ENCODE measurements at places on chromosomes 7 and 10.

DNA sequence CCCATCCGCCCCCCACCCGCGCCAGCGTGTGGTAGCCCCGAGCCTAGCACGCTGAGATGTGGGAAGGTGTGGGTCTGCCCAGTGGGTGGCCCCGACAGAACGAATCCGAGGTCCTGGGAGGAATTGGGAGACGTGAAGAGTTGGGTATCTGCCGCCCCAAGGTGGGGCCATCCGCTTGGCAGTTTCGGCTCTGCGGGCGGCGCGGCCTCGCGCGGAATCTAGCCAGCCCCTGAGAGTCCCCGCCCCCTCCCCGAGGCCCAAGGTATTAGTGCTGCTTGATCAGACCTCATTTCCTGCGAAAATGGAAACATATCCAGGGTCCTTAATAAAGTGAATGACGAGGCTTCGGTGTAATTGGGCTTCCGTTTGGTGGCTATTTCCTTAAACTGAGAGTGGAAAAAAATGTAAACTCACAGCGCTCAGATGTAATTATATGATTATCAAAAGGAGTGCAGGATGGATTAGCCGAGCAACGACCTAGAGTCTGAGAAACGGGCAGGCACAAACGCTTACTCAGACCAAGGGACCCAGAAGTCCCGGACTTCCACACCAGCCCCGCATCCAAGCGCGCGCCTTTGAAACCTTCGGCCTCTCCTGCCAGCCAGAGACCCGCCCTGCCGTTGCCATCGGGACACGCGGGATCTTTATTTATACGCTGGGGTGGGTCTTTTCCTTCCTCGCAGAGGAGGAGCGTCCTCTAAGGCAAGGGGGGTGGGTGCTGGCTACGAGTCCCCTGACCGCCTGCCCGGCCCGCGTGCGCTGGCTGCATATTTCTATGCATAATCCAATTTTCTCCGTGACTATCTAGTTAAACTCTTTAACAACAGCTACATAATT lies 12.8 kb downstream of the LBX1 start:
- DNase-seq: peak; percentile 22

DNA sequence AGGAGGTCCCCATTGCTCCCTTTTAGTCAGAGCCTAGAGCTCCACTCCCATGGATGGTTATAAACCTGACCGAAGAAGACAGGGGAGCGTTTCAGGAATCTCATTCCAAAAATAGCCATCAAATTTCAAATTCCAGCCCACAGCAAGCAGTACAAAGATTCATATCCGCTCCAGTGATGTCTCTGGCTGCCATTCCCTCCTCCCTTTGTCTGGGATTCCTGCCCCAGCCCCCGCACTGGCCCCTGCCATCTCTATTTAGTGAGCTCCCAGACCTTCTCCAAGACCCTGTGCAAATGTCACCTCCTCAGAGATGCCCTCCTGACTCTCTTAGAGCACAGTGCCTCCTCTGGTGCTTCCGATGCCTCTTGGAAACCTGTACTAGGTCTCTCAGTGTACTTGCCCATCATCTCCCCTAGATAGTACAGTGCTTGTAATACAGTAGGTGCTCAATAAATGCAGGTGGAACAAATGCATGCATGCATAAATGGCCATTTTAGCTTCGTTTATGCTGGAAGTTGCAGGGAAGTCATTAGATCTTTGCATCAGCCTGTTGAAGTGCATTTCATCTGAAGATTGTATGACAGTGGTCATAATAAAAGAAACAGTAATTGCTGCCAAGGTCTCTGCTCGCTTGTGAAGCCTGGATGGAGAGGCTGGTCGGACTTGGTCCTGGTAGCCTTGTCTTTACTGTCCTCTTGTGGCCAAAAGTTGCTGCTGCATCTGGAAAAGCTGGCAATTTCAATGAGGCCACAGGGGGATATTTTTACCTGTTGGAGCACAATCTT lies 32.0 kb upstream of the HABP2 start:
- peak; percentile 43 for DNase-seq

- no peak for DNase-seq
Measured at GRCh38 chr10:84423719-84424118, 95.3 kb downstream of the CCSER2 start.

DNA sequence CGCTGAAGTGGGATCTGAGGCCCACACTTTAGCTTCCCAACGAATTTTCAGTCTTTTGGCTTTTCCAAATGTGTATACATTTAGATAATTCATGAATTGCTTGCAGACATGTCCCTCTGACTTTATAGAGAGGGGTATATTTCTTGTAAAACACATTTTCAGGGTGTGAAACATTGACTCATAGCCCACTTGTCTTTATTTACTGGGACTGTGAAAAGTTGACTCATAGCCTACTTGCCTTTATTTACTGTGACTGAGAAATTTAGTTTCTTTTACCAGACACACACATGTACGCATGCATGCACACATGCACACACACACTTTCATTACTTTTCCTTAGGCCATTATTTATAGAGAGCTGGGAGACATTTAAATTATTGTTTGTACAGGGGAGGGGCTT lies 79.1 kb downstream of the VTI1A start:
- peak; percentile 13 for DNase-seq

DNA sequence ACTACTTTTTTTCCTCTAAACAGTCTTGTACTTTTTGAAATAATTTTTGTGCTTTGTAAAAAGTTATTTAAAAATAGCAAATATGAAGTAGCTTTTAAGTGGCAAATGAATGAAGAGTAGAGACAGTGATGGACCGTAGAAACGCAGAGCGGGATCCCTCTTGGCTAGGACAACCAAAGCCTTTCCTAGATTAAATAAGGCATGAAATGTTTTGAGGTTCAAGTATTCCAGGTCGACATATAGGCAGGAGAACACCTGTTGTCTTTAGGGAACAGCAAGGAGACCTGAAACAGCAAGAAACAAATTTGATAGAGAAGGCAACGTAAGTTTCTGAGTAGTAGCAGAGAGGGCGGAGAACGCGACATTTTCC lies 662 bp upstream of the PPRC1 start:
- DNase-seq: no peak

GRCh38 chr7:135333200-135333599 lies 99.6 kb downstream of the STRA8 start:
- no peak for DNase-seq

All from activated CD4-positive, alpha-beta memory T cell treated with anti-CD3 and anti-CD28 coated beads for 36 hours (primary cell).